ENCODE measurements at places on chromosomes 11 and 22.

GRCh38 chr22:26374391-26375026 is 54.6 kb upstream of the ASPHD2 start:
- no peak for DNase-seq

DNA sequence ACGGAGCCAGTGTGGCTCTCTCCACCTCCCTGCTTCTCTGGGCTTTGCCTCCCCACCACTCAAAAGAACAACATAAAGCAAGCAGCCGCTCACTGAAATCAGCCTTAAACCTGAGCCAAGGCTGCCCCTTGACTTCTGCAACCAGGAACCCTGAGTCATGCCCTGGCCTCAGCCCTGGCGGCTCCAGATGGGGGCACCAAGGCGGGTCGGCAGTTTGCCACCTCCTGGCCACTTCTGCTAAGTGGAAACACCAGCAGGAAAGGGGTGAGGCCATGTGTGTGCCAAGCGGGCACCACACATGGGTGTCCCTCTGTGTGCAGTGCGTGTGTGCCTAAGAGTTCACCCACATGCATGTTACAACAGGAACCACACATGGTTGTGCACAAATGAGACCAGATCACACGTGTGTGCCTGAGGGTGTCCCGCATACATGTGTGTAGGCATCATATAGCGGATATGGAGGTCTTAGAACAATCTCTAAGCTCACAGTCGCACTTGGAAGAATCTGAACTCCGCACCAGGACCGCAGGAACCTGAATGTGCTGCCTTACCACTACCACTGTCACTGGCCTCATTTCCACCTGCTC is 221.2 kb downstream of the MN1 start:
- DNase-seq = no peak

DNA sequence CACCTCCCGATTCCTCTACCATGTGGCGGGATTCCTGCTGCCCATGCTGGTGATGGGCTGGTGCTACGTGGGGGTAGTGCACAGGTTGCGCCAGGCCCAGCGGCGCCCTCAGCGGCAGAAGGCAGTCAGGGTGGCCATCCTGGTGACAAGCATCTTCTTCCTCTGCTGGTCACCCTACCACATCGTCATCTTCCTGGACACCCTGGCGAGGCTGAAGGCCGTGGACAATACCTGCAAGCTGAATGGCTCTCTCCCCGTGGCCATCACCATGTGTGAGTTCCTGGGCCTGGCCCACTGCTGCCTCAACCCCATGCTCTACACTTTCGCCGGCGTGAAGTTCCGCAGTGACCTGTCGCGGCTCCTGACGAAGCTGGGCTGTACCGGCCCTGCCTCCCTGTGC is 10.5 kb downstream of the CXCR5 start:
- no peak for DNase-seq

- peak; percentile 88 for DNase-seq
These were observed 15.6 kb upstream of the CYP2R1 start for GRCh38 chr11:14907411-14908213.

GRCh38 chr22:17699696-17700340 is 61.3 kb downstream of the BCL2L13 start:
- no peak for DNase-seq

DNA sequence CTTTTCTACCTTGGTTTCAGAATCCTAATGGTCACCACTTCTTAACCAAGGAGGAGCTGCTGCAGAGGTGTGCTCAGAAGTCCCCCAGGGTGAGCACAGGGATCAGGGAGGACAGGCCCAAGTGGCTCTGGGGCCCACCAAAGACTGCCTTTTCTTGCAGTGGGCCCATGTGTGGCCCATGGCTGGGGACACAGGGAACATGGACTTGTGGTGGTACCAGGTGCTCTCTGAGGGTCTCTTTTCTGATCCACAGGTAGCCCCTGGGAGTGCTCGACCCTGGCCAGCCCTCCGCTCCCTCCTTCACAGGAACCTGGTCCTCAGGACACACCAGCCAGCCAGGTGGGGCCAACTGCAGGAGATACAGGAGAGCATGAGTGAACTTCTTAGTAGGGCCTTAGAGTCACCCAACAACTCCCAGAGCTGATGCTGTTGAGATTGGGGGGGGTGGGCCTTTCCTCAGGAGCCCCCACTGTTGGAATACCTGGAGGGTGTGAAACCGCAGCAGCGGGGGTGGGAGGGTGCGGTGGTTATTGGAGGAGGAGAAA is 2.0 kb downstream of the MUS81 start:
- DNase-seq = no peak

DNA sequence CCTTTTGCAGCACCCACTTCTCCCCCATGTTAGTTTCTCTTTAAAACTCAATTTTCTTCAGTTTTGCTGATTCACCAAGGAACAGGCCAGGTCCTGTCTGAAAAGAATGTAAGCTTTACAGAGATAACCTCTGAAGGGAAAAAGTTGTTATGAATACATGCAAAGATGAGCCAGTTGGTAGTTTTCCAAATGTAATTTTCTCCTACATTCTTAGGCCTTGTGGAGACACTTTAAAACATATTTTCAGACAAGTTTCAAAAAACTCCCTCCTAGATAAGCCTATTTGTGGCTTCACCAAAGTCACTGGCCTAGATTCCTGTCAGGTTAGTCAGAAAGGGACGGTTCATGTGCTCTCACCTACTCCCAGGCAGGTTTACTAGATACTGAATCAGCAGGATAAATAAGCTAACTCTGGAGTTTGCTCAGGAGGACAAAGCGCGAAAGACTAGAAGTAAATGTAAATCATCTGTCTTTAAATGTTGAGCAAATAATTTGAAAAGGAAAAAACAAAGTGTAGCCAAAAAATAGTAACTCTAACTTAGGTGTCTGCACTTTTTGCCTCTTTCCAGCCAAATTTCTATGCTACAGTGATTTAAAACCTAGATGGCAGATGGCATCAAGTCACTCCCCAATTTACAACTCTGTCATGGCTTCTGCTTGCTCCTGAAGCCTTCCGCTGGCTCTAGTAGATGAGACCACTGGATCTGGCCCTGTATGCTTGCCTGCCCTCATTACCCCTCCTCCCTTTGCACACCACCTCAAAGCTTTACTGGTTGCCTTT is 4.9 kb upstream of the ATP6V1E1 start:
- DNase-seq = no peak

- DNase-seq = no peak
These were observed 162.5 kb downstream of the ETS1 start for GRCh38 chr11:128424851-128425285.

- DNase-seq = no peak
These were observed 21.2 kb downstream of the LIF start for GRCh38 chr22:30225220-30225927.

- no peak for DNase-seq
These were observed 370 bp upstream of the A4GALT start for GRCh38 chr22:42721045-42721434.

DNA sequence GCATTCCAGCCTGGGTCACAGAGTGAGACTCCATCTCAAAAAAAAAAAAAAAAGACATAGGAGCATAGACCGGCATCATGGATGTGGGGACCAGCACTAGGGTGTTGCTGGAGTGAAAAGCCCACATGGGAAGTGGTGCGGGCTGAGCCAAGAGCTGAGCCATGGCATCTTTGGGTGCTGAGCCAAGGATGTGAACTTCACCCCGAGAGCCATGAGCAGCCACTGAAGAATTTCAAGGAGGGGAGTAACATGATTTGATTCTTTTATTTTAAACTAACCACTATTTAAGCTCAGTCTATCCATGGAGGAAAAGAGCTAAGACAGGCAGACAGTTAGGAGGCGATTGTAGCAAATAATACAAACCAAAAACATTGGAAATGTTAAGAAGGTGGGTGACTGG is 57.4 kb downstream of the AHNAK start:
- DNase-seq = no peak

- peak; percentile 77 for DNase-seq
These were observed 54.1 kb downstream of the WNT11 start for GRCh38 chr11:76152086-76152681.

- no peak for DNase-seq
These were observed 34.5 kb upstream of the ANO3 start for GRCh38 chr11:26297189-26297975.

DNA sequence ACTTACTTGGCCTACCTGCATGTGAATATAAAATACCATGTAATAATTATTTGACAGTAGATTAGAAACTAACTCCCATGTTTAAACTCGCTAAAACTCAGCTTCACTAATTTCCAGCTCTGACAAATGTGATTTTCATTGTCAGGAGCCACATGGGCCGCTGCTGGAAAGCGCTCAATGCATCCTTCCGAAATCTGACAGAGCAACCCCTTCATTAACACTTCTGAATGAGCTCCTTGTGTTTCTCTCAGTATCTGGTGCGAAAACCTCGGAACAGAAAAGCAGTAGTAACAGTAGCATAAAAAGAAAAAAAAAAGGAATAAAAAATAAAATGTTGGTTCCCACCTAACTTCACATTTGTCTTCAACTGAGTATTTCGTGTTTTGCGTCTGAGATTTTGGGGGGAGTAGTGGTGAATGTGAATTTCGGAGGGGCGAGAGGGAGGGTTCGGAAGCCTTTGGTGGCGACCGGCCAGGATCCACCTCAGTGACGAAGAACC is 710 bp downstream of the MTCH2 start:
- no peak for DNase-seq

DNA sequence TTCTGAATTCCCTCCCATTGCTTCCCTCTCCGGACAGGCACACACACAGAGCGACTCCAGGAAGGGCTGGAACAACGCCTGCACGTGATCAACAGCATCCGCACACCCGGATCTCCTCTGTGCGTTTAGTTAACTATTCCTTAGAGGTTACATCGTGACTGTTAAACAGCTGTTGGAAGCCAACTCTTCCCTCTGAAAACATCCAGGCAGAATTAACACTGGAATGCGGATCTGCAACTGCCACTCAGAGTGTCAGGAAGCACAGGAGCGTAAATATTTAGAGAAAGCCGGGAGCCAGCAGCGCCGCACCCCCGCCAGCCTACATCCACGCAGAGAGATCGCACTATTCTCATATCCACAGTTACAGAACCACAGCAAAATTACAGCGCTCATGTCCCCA is 46.2 kb downstream of the SHANK2 start:
- DNase-seq = no peak

GRCh38 chr11:27462543-27462942 is 10.0 kb downstream of the LGR4 start:
- no peak for DNase-seq

GRCh38 chr11:69748637-69749036 is 26.5 kb downstream of the FGF4 start:
- no peak for DNase-seq

DNA sequence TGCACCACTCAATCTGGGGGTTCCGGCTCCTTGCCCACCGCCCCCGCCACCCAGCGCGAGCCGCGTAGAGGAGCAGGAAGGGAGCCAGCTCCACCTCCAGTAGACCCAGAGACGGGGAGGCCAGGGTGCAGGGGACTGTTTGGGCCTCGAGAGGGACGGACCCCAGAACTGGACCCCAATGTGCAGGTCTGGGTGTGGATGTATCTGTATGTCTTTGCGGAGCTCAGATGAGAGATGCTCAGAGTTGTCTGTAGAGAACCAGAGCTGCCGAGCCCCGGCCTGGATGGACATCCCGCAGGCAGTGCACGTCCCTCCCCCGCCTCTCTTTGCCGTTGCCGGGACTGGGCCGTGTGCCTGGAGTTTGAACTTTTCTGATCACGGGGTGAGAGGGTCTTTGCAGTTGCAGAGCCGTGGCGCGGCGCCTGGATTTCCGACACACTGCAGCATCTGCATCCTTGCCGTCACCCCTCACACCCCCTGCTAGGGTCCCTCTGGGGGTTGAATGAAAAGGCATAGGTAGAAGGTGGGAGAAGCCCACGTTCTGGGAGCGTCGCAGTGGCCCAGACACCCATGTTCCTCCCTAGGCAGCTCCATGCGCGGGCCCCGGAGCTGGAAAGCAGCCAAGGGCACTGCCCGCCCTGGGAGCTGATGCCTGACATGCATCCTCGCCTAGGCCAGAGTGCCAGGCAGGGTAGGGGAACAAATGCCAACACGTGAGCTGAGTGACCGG is 105.2 kb downstream of the KCNQ1 start:
- no peak for DNase-seq

- no peak for DNase-seq
These were observed 146.3 kb downstream of the SNX19 start for GRCh38 chr11:130769782-130770535.

DNA sequence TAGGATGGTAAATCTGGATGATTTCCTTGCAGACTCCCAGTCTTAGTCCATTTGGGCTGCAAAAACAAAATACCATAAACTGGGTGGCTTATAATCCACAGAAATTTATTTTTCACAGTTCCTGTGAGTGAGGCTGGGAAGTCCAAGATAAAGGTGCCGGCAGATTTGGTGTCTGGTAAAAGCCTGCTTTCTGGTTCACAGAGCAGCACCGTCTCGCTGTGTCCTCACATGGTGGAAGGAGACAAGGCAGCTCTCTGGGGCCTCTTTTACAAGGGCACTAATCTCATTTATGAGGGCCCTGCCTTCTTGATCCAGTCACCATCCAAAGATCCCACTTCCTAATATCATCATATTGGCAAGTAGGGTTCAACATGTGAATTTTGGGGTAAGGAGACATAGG is 8.9 kb downstream of the USP47 start:
- DNase-seq = no peak

- no peak for DNase-seq
These were observed 98.7 kb downstream of the IGLL1 start for GRCh38 chr22:23481369-23481768.

DNA sequence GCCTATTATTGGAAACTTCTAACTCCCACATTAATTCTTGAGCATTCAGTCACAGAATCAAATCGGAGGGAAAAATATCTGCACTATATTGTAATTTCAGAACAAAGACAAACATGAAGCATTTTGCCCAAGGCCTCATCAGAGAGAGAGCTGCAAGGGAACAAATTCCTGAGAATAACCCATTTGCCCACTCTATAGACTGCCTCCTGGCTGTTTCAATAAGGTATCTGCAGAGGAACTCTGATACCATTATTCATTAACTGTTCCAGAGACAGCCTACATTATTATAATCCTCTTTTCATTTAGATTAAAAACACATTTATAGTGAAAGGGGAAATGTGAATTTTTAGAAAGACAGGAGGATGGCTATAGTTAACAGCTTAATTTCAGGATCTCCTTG is 663.9 kb downstream of the DLG2 start:
- DNase-seq = no peak

GRCh38 chr11:112837162-112837826 is 123.9 kb upstream of the NCAM1 start:
- DNase-seq = no peak

GRCh38 chr11:20089796-20090653 is 70.2 kb downstream of the DBX1 start:
- no peak for DNase-seq

- no peak for DNase-seq
These were observed 138.9 kb downstream of the SPON1 start for GRCh38 chr11:14101388-14101787.

All from activated CD4-positive, alpha-beta T cell treated with anti-CD3 and anti-CD28 coated beads, Interleukin-2, amount 50 U/mL, for 4 hours (primary cell).